Activated CD4-positive, alpha-beta T cell treated with anti-CD3 and anti-CD28 coated beads, Interleukin-2, Interleukin-4, amounts not matched to agents 100 ng/mL and 50 ng/mL, durations not matched to agents 16 hours and 8 hours (primary cell): ENCODE measurements at places on chromosomes 7 and 10.

- no peak for DNase-seq
These were observed 195.3 kb downstream of the PHTF2 start for GRCh38 chr7:77993838-77994237.

DNA sequence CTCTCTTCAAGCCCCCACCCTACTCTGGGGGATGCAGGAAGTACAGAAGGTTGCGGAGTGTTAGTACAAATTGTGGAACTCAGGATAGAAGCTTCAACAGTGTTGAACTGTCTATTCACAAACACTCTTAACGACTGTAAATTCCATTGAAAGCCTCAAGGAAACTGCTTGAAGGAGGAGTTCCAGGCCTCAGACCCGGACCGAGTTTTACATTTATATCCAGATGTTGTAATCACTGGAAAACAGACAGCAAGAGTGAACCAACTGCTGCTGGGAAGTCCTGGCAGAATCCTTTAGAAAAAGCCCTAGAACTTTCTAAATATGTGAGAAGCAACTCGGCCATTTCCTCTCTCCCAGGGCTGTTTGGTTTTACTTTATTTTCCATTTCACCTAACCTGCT is 84.1 kb upstream of the LRRC18 start:
- DNase-seq = no peak

- no peak for DNase-seq
These were observed 36.0 kb upstream of the AKR1E2 start for GRCh38 chr10:4790045-4790444.

- peak; percentile 9 for DNase-seq
These were observed 55.6 kb downstream of the CC2D2B start for GRCh38 chr10:95963202-95963990.

GRCh38 chr7:150717814-150718420 is 1.5 kb downstream of the GIMAP1 start:
- DNase-seq = no peak

DNA sequence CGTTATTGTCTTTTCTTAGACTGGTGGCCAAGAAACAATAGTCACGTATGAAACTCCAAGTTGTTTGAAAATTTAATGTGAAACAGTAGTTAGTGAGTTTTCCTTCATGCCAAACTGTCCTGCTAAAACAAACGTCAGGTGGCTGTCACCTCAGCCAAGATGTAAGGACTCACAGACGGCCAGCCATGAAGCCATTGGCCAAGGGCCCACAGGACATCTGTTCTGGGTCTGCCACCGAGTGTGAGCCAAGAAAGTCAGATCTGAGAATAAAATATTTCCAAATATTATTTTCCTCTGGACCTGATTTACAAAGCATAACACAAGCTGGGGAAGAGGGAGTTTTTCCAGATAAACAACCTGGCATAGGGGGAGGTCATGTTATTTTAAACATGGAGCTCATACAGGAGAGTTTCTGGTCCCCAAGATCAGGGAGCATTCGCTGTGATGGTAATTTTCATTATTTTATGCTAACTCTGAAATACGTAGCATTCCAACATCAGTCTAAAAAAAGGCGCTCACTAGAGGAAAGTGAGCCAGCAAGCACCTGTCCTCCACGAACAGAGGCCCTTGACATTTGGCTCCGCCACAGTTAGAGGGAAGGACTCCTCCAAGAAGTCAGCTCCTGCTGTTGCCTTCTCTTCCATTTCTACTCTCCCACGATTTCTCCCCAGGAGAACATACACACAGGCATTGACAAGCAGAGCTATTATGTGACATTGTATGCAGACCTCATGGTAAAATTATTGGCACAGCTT is 38.9 kb upstream of the LANCL2 start:
- no peak for DNase-seq

- DNase-seq = peak; percentile 54
These were observed 98.0 kb upstream of the GATA3 start for GRCh38 chr10:7956508-7956907.

DNA sequence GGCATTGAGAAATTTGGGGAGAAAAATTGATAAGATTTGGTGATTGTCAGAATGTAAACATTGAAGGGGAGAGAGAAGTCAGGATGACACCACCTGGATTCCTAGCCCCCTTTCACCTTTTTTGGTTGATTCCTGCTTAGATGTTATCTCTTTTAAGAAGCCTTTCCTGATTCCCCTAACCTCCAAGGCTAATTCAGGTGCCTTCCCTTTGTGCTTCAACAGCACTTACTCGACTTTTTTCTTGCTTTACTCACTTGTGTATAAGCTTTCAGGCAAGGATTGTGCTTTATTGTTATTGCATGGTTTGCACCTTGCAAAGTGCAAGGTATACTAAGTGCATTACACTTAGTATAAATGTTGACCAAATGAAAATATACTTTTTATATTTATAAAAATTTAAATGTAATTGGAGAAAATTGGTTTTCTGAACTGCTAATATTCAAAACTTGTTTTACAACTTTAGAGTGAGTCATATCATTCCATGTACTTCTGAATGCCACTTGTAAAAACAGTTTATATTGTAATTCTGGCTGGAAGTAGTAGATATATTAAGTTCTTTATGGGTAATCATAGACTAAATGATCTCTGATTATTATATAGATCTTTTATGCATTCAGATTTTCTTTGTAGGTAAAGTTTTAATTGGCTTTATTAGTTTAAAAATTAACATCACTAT is 13.2 kb downstream of the SHOC2 start:
- DNase-seq = no peak

DNA sequence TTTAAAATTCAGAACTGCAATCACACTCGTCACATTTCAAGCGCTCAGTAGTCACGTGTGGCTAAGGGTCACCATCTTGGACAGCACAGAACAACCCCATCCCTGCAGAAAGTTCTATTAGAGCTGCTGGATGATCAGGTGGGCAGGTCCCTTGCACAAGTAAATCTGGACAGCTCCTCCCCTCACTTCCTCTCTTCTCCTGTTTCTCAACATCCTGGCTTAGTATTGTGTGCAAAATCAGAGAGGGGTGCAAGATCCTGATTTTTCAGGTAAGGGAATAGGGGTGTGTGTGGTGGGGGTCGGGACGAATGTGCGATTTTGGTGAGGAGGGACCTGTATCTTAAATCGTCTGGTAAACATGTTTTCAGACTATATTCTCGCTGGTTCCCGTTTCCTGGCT is at the start of gene GIMAP4:
Gene GIMAP4 (plus strand): TSS at position 222 of the 400 bp plus-strand sequence. CDS start 2,512 bp downstream, outside the sequence.
- DNase-seq = peak; percentile 47

- no peak for DNase-seq
These were observed 25.1 kb downstream of the POLL start for GRCh38 chr10:101563007-101563406.

GRCh38 chr7:25186436-25186835 is 41.9 kb downstream of the NPVF start:
- DNase-seq = no peak

GRCh38 chr7:47763063-47763974 is 181.4 kb upstream of the TNS3 start:
- DNase-seq = no peak

- no peak for DNase-seq
These were observed 47.5 kb upstream of the SVOPL start for GRCh38 chr7:138748666-138749065.
